ENCODE measurements at places on chromosomes 7 and 10.
A peak's percentile ranks its signal among the peaks of the same experiment; 100 is the strongest.

GRCh38 chr10:50360077-50360850, 108.9 kb upstream of the ASAH2 start:
- no peaks in the 10 kb centered on the region for H3K27me3 ChIP-seq
- DNase-seq = no peak

- no peak overlapping the region for H3K4me3 ChIP-seq
- no peaks in the 10 kb centered on the region for H3K4me1 ChIP-seq
- DNase-seq = no peak
- H3K27ac ChIP-seq = no peak overlapping the region
- H3K27me3 ChIP-seq = no peaks in the 10 kb centered on the region
Measured at GRCh38 chr10:130799532-130799931, 512.0 kb downstream of the TCERG1L start.

DNA sequence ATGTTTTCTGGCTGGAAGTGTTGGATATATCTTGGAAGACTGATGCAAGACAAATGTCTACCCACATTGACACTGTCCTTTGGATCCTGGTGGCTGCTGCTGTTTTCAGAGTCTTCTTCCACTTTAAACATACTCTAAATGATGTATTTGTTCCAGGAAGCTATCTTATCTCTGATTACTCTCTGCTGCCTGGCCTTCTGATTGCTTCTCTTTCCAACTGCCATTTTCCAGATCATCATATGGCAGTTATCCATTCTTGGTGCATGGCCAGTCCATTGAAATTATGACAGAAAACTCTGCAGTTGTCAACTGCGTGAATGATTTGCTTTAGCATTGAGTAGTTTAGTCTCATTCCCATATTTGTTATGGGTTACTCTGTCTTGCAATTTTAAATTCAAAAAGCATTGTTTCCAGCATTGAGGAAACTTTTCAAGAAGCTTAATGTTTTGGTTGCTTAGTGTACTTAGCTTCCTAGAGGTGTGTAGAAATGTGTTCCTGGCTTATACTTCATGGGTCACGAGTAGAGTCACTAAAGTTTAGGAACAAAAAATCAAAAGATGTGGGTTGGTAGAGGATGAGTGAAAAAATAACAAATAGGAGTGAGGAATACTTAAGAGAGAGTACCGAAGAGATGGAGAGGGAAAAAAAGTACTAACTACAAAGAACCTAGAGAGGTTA, 268.3 kb upstream of the MTPN start:
- H3K4me3 ChIP-seq = no peak overlapping the region
- no peak for DNase-seq
- no peak overlapping the region for H3K27ac ChIP-seq
- no peaks in the 10 kb centered on the region for H3K4me1 ChIP-seq

DNA sequence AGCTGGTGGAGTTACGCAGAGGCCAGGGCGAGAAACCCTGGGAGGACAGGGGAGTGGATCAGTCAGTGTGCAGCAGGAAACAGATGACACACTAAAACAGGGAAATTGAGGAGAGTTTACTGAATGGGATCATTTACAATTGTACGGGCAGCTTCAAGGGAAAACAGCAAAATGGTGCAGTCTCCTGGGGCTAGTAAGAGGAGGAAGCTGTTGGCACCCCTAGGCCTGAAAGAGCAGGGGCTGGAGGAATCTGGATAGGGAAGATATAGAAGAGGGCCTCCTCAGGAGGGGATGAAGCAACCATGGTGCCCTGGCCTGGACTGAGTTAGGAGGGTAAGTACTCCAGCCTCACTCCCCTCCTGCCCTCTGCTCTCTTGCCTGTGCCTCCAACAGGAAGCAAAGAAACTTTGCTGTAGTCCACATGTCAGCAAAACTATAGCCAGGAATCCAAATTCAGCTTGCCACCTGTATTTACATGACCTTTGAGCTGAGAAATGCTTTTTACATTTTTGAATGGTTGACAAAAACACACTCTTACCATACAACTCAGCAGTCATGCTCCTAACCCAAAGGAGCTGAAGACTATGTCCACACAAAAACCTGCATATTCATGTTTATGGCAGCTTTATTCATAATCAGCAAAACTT, 52.3 kb upstream of the OPN4 start:
- no peaks in the 10 kb centered on the region for H3K27me3 ChIP-seq
- DNase-seq = no peak
- no peaks in the 10 kb centered on the region for H3K36me3 ChIP-seq
- H3K4me3 ChIP-seq = no peak overlapping the region

- peaks cover 37% of the 10 kb centered on the region for H3K4me1 ChIP-seq
- DNase-seq = no peak
- H3K27ac ChIP-seq = peak overlapping the region; percentile 23
- no peak overlapping the region for H3K4me3 ChIP-seq
Measured at GRCh38 chr10:188546-188945, 53.3 kb downstream of the ZMYND11 start.

DNA sequence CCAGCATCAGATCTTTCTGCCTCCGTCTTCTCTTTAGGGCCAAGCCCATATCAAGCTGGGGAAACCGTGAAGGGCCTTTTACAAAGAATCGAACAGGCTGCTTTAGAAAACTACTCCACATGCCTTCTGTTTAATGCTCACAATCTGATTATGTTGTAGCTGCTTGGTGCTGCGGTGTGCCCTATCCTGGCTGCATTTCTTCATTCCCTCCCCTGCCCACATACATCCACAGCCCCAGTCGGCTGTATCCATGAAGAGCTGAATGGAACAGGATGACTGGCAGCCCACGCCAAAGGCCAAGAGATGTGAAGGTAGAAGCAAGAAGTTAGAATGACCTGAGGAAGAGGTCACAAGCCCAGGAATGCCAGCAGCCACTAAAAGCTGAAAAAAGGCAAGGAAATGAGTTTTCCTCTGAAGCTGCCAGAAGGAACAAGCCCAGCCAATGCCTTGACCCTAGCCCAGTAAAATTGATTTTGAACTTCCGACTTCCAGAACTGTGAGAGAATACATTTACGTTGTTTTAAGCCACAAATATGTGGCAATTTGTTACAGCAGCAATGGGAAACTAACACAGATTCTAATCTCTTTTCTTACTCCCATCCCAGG, 22.2 kb downstream of the TAS2R41 start:
- no peak overlapping the region for H3K4me3 ChIP-seq
- no peaks in the 10 kb centered on the region for H3K4me1 ChIP-seq
- no peaks in the 10 kb centered on the region for H3K36me3 ChIP-seq
- H3K27me3 ChIP-seq = no peaks in the 10 kb centered on the region
- no peak for DNase-seq

- H3K4me1 ChIP-seq = no peaks in the 10 kb centered on the region
- H3K27me3 ChIP-seq = no peaks in the 10 kb centered on the region
- no peaks in the 10 kb centered on the region for H3K36me3 ChIP-seq
- DNase-seq = no peak
- H3K4me3 ChIP-seq = no peak overlapping the region
Measured at GRCh38 chr10:8639486-8640185, 585.1 kb downstream of the GATA3 start.

- no peaks in the 10 kb centered on the region for H3K36me3 ChIP-seq
- H3K27ac ChIP-seq = no peak overlapping the region
- H3K4me1 ChIP-seq = no peaks in the 10 kb centered on the region
- no peak overlapping the region for H3K4me3 ChIP-seq
- no peak for DNase-seq
- H3K27me3 ChIP-seq = no peaks in the 10 kb centered on the region
Measured at GRCh38 chr10:6778992-6779701, 199.1 kb upstream of the PRKCQ start.

DNA sequence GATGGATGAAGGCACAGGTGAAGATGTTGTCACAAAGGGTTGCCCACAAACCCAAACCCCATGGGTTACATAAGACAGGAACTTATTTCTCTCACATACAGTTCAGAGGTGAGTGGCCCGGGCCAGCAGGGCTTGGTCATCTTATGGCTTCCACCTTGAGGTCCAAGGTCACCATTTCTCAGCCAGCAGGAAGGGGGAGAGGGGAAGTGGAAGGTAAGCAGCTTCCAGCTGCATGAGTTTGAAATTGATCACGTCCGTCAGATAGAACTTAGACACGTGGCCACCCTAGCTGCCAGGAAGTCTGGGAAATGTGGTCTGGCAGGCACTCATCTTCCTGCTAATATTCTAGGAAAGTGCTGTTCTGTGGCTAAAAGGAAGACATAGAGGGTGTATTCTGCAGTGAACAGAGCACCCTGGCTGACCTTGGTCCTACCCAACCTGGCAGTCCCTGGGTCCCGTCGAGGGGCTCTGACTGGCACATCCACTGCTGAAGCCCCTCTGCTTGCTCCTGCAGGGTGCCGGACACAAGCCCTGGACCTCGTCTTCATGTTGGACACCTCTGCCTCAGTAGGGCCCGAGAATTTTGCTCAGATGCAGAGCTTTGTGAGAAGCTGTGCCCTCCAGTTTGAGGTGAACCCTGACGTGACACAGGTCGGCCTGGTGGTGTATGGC, 49.5 kb downstream of the VWA2 start:
- no peak overlapping the region for H3K4me3 ChIP-seq
- H3K36me3 ChIP-seq = no peaks in the 10 kb centered on the region
- no peaks in the 10 kb centered on the region for H3K27me3 ChIP-seq
- no peak for DNase-seq
- no peaks in the 10 kb centered on the region for H3K4me1 ChIP-seq

DNA sequence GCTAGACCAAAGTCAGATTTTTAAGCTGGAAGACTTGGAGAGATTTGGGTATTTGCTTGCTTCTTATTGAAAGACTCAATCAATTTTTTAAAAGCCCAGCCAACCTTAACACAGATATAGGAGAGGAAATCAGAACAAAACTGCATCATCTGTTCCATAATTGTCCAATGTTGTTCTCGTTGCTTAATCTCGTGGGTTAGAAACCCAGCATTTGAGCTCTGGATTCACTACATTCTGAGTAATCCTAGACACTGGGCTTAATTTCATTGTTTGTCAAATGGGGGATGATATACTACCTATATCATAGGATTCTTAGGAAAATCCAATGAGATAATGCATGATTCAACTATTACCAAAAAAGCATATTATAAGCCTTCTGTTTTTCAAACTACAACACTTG, 48.9 kb downstream of the CALD1 start:
- H3K36me3 ChIP-seq = no peaks in the 10 kb centered on the region
- DNase-seq = no peak
- peak overlapping the region; percentile 50 for H3K4me3 ChIP-seq
- H3K27ac ChIP-seq = peak overlapping the region; percentile 92
- H3K27me3 ChIP-seq = no peaks in the 10 kb centered on the region
- H3K4me1 ChIP-seq = peaks cover 73% of the 10 kb centered on the region

DNA sequence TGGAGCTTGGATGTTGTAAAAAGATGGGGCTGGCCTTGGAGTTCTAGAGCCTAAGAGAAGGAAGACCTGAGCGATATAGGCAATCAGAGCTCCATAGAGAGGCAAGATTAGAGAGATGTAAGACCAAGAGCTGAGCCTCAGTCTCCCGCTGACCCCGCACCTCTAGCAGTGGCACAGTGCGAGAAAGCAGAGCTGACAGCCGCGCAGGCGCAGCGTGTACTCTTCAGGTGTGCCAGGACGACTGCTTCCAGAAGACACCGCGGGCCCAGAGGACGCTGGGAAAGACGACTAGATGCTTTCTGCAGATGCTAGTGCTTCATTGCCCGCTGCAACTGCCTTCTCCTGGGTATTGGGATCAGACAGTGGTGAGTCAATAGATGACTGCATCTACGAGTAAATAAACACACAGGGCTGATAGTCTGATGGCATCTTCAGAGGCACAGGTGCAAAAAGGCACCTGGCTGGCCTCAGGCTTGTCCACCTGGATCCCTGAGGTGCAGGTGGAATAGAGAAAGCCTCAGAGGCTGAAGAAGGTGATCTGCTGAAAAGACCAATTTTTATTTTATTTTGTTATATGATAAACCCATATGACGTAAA, 38.1 kb upstream of the CCDC6 start:
- no peaks in the 10 kb centered on the region for H3K27me3 ChIP-seq
- H3K36me3 ChIP-seq = no peaks in the 10 kb centered on the region
- DNase-seq = no peak
- H3K4me3 ChIP-seq = no peak overlapping the region
- H3K4me1 ChIP-seq = no peaks in the 10 kb centered on the region

DNA sequence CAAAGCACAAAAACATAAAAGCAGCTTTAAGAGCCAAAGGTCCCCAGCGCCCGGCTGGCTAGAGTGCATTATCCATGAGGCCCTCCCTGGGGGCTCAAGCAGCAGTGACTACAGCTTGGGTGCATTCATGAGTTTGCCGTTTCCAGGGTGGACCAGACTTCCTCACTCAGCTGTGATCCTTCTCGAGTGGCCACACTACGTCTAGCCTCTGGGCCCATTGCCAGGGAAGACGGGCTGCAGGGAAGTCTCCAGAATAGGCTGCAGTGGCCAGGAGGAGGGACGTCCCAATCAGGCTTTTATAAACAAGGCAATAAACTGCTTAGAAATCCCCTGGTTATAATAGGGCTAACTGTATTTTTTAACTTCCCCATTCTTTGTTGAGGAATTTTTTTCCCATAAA, 89.4 kb upstream of the C1QL3 start:
- H3K27me3 ChIP-seq = no peaks in the 10 kb centered on the region
- H3K4me1 ChIP-seq = no peaks in the 10 kb centered on the region
- no peak overlapping the region for H3K4me3 ChIP-seq
- DNase-seq = no peak
- H3K36me3 ChIP-seq = no peaks in the 10 kb centered on the region

GRCh38 chr10:70920519-70920918, 32.2 kb upstream of the PCBD1 start:
- no peaks in the 10 kb centered on the region for H3K4me1 ChIP-seq
- H3K36me3 ChIP-seq = no peaks in the 10 kb centered on the region
- no peak overlapping the region for H3K4me3 ChIP-seq
- H3K27ac ChIP-seq = no peak overlapping the region
- DNase-seq = no peak

DNA sequence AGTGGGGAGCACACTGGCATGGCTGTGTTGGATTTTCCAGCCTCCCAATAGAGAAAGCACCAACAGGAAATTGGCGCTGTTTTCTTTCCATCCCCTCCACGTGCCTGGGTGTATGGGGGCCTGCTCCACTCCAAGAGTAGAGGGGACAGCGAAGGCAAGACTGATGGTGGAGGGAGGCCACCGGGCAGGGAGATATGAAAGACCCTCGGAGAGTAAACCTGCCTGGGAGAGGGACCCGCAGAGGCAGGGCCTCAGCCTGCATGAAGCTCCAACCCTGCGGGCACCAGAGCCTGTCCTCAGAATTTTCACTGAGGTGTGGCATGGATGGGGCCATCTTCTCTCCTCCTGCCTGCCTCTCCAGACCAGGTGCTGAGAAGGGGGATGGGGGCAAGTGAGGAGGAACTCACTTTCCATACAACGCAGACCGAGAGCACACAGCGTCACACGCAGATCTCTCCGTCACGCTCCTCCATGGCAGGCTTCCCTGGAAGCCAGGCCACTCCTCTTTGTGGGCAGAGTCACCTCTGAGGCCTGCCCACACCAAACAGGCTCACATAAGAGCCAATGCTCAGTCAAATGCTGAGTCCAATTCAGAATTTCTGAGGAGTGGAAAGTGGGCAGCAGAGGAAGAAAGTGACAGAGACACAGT, 18.8 kb downstream of the ANXA11 start:
- no peak overlapping the region for H3K4me3 ChIP-seq
- H3K27me3 ChIP-seq = no peaks in the 10 kb centered on the region
- H3K36me3 ChIP-seq = no peaks in the 10 kb centered on the region
- peak overlapping the region; percentile 47 for H3K27ac ChIP-seq
- H3K4me1 ChIP-seq = peaks cover 49% of the 10 kb centered on the region
